ENCODE measurements at places on chromosomes 11 and 22.

- DNase-seq = no peak
Measured at GRCh38 chr11:117199916-117200812, 994 bp downstream of the TAGLN start.

- no peak for DNase-seq
Measured at GRCh38 chr11:79864882-79865281, 424.1 kb upstream of the TENM4 start.

- DNase-seq = no peak
Measured at GRCh38 chr22:31094021-31094551, 13.0 kb downstream of the SMTN start.

GRCh38 chr11:57552479-57552878 lies 15.0 kb downstream of the UBE2L6 start:
- DNase-seq = no peak

DNA sequence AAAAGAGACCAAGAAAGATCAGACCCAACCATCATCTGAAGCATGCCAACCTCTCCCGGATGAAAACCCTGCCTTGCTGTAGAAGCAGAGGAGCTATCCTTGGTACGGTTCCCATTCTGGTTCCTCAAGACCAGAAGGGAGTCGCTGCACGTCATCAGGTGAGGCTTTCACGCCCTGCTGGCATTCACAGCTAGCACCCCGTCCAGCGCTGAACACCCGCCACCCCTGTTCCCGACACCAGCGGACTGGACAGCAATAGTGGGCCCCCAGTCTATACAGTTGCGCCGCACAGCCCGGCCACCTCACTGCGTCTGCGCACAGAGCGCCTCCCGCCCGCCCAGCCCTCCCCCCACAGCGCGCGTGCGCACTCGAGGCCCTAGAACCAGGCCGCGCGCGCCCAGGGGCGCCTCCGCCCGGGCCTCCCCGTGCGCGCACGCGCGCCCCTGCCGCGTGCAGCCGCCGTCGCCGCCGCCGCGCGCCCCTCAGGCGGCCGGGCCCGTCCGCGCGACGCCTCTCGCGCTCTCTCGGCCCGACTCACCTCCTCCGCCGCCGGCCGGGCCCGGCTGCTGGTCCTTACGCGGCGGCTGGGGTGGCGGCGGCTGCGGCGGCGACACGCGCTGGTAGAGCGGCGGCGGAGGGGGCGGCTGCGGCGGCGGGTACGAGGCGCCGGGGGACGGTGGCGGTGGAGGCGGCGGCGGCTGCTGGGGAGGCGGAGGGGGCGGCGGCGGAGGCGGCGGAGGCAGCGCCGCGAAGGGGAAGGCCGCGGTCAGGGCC lies 706 bp downstream of the SF1 start:
- peak; percentile 54 for DNase-seq

DNA sequence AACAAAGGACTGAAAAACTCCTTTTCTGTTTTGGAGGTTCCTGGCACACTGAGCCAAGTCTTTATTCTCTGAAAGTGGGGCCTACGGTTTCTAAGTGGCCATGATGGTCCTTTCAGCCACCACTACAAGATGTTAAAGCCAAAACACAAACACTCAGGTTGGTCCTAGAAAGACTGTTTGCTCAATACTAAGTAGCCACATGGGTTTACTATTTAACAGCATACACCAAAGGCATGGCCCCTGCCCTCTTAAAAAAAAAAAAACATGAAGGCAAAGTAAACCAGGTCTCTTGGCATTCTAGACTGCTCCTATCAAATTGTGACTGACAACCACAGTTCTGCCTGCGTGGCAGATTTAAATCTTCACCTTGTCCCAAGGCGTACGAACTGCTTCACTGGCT lies 123.6 kb upstream of the BID start:
- DNase-seq = no peak

DNA sequence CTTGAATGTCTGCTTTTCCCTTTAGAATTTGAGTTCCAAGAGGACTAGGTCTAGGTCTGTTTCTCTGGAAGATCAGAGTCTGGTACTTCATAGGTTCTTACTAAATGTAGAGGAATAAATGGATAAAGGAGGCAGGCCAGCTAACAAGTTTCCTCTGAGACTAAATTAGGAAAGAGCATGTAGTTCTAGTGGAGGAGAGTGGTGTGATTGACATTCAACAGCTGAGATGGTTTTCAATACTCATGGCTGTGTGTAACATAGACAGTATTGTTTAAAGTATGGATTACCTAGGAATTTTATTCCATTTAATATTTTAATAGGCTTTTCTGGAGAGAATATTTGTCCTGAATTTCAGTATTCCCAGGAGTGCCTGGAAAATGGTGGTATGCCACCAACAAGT lies 364.7 kb downstream of the METTL15 start:
- DNase-seq = no peak

DNA sequence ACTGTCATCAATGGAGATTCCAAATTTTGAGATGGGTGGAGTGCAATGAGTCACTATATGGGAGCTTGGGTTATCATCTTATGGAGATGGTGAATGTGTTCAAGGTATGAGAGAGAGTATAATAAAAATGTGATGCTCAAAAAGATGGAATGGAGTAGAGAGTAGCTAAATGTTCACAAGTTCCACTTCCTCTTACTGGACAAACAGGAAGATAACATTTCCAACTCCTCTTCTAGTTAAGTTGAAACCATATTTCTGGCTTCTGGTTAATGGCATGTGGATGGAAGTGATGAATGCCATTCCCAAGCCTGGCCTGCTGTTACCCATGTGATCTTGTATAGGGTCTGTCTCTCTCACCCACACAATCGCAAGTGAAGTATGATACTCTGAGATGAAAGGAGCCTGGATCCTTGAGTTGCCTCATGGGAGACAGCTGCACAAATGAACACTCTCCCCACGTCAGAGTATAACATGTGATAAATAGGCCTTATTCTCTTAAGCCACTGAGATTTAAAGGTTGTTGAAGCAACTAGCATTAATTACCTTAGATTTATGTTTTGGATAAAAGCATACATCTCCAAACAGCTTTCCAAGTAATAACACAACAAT lies 111.0 kb downstream of the RAB38 start:
- no peak for DNase-seq

DNA sequence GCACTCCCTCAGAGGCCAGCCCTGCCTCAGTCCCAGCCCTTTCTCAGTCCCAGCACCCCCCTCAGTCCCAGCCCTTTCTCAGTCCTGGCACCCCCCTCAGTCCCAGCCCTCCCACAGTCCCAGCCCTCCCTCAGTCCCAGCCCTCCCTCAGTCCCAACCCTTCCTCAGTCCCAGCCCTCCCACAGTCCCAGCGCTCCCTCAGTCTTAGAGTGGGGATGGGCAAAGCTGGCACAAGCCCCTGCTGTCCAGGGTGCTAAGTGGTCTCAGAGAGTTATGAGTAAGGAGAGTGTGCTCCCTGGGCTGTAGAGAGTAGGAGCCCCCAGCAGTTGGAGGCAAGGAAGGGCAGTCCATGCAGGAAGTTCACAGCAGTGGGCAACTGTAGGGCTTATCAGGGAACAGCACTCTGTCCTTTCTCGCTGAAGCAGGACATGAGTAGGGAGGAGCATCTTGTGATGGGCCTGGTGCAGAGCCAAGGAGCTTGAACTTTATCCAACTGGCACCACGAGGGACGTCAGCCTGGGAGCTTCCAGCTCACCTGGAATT lies 51.4 kb upstream of the CRYBB3 start:
- no peak for DNase-seq

DNA sequence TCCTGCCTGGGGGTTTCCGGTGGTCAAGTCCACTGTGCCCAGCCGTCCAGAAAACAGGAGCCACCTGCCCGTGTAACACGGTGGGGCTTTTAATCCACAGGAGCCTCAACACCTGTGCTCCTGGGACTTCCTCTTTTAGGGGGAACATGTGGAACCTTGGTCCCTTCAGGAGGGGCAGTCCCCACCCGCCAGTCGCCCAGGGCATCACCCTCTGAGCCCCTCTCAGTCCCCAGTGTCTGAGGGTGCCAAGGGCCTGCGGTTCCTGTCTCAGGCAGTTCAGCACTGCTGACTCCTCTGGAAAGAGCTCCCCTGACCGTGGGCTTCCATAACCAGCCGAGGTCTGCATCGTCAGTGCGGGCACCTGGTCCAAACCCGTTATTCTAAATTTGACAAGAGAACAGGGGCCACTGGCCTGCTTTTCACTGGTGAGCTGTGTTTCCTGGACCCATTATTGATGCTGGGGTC lies 15.8 kb downstream of the KRTAP5-5 start:
- DNase-seq = no peak

GRCh38 chr11:2436013-2436520 lies 8.2 kb downstream of the TRPM5 start:
- DNase-seq = no peak

- DNase-seq = no peak
Measured at GRCh38 chr11:13009921-13010748, 1.0 kb downstream of the RASSF10 start.

DNA sequence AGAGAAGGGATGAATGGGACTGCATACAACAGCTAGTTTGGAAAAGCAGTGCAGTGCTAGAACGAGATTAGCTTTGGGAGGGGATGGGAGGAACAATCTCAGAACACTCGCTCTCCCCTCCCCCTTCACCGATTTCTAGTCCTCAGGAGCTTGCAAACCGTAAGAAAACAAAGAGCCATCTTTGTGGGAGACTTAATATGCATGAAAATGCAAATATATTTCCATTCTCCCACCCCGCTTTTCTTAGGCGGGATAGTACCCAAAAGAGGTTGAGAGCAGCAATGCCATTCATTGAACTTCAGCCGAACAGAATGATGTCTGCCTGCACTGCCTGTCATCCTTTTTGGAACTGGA lies 1.1 kb downstream of the SPINDOC start:
- no peak for DNase-seq

- DNase-seq = no peak
Measured at GRCh38 chr22:19823191-19823901, 31.3 kb downstream of the GNB1L start.

GRCh38 chr22:49785046-49785521 lies 42.6 kb downstream of the BRD1 start:
- no peak for DNase-seq

- no peak for DNase-seq
Measured at GRCh38 chr22:38397189-38398085, 57.6 kb downstream of the KCNJ4 start.

- peak; percentile 70 for DNase-seq
Measured at GRCh38 chr22:33920927-33921524, 750 bp upstream of the LARGE1 start.

DNA sequence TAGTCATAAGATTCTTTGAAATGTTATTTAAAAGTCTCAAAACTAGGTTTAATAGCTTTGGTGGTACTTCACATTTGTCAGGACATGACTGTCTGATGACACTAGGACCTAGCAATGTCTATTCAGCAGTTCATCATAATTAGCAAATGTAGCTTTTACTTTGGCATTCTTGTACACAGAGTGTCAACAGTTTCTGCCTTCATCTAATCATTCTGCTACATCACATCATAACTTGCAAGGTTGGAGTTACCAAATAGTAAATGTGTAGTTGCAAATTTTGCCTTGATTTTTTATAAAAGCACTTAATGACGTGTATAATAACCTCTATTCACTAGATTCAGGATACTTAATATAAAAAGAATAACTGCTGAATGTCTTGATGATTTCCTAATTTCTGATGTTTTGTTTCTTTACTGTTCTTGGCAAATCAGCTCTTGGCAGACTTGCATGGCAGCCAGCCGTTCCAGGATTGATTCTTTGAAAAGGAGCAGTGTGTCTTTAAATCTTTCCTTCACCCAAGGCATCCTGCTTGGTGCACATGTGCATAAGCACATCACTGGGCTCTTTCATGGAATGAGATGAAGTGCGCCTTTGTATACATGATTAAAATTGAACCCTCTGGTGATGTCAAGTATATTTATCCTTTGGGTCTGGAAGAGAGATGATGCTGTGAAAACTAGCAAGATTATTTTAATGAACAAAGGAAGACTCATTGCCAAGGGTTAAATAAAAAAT lies 12.2 kb downstream of the FBXO7 start:
- DNase-seq = no peak
